ENCODE measurements at places on chromosomes 6 and 20. TPM values are rescaled to one million over a fixed set of nuclear protein-coding genes. Genes with fewer than 3 reads are reported as not detected.

The ADGRG6 gene
- total RNA-seq = 71.5 TPM

The SIGLEC1 gene
- not detected for total RNA-seq

The CUL7 gene
- 44.1 TPM for total RNA-seq

The SUPT3H gene
- total RNA-seq = 5.7 TPM

The CENPW gene
- total RNA-seq = 11.3 TPM

The SPATS1 gene
- total RNA-seq = not detected

The SCUBE3 gene
- total RNA-seq = 3.4 TPM

The PPP1R14C gene
- total RNA-seq = 13.9 TPM

The ATP9A gene
- total RNA-seq = 26.3 TPM

The SYCP2L gene
- 0.43 TPM for total RNA-seq

The FOXA2 gene
- not detected for total RNA-seq
